KG1 (cell line): ENCODE measurements at places on chromosomes 12 and 14.

- no peak for DNase-seq
These were observed 295.9 kb downstream of the FOXG1 start for GRCh38 chr14:29062466-29062865.

DNA sequence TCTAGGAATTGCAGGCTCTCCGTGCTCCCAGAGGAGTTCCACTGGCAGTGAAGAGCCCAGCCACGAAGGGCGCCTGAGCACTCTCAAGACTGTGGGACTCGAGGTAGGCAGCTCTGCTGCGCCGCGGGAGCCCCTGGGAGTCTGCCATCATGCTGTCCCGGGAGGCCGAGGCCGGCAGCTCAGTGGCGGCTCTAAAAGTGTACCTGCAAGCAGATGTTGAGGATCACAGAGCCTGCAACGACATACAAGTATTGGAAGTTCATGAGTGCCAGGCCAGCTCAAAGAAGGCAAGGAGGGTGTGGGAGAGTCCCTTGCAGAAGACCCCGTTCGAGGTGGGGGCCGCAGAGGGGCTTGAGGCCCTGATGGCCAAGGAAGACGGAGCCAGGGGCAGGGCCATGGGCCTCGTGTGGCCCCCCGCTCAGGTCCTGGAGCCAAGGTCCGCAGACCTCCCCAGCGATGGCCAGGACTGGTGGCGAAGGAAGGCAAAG is 62.7 kb downstream of the MUCL1 start:
- DNase-seq: no peak

GRCh38 chr14:81440041-81440440 is 39.9 kb upstream of the STON2 start:
- DNase-seq: no peak

DNA sequence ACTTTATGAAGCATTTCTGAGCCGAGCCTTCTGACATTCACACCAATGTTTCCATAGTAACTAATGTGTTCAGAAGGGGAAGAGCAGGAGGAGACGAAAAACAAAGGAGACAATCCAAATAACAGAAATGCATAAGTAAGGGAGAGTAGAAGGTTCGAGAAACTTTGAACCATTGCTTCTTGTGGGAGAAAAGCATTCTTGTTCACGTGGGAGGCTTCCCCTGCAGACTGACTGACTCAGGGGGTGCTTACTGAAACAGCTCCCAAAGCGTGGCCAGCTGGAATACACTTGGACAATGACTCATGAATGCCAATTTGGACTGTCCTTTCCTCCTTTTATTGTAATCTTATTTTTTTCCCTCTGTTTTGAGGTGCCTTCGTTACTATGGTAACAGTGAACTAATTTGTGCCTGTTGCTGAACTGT is 73.9 kb downstream of the NEDD1 start:
- DNase-seq: no peak

DNA sequence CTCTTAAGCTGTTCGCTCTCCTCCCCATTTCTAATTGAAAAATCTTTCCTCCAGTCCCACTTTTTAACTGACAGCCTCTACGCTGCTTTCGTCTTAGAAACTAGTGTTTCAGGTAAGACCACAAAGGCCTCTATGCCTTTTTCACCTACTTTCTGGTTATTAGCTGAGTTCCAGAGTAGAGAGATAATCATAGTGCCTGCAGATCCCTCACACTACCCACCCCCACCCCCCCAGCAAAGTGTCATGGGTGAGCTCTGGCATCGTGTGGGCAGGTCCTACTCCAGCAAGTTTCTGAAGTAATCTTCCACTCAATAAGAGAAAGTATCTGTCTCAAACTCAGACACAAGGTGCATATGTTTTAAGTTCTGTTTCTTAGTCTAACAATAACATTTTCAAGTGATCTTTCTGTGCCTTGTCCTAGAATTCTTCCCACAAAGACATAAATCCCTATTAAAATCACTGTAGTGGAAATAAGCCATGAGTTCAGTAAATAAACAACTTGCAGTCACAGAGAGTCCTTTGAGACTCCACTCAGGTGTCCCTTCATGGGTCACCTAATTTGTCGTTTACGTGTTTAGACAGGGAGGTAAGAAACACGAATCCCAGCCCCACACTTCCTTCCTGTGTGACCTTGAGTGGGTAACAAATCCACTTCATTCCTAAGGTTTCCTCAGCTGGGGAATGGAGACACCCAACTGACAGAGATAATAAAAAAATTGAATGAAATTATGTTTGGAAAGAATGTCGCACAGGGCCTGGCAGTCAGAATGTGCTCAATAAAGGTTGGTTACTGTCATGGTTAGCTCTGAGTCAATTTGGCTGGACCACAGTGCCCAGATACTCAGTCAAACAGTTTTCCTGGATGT is 228.9 kb upstream of the CAND1 start:
- DNase-seq: no peak
